ENCODE measurements at places on chromosomes 7 and 10.
A peak's percentile ranks its signal among the peaks of the same experiment; 100 is the strongest.

GRCh38 chr7:124275411-124275810 is 242.5 kb upstream of the TMEM229A start:
- no peak for DNase-seq

DNA sequence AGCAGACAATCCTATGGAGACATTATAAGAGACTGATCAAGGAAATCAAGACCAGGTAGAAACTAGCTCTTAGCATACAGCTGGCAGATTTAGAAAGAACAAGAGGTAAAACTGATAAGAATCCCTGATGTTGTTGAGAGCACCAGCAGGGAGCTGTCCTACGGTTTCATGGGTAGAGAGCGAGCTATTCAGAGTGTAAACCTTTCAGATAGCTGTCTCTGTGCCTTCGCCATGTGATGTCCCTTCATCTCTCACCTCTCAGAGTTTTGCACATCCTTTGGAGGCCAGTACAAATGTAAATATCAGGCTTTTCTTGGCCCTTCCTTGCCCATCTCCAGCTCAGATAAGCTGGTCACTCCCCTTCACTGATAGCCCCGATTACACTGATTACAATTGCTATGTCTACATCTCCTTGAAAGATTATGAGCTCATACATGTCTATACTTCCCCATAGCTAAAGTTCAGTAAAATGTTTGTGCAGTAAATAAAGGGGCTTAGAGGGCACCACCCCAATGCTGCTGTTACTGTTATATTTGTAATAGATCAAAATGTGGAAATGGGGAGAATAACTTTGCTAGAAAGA is 21.9 kb downstream of the THSD7A start:
- no peak for DNase-seq

DNA sequence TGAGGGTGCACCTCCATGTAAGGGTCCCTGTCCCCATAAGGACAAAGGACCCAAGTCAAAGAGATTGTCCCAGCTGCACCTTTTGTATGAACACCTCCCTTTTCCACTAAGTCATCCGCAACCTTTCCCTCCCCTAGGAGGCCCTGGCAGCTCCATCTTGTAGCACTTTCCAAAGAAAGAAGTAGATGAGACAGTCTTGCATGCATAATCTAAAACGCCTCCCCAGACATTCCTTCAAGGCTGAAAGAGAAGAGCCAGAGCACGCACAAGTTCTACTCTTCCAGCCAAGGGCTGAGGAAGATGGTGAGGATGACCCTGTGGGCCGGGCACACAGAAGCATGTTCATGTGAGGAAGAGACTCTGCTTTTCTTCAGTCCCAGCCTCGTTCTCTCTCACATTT is 194.4 kb downstream of the TNS3 start:
- DNase-seq = no peak

GRCh38 chr10:72056932-72057751 is 31.2 kb downstream of the SPOCK2 start:
- no peak for DNase-seq

DNA sequence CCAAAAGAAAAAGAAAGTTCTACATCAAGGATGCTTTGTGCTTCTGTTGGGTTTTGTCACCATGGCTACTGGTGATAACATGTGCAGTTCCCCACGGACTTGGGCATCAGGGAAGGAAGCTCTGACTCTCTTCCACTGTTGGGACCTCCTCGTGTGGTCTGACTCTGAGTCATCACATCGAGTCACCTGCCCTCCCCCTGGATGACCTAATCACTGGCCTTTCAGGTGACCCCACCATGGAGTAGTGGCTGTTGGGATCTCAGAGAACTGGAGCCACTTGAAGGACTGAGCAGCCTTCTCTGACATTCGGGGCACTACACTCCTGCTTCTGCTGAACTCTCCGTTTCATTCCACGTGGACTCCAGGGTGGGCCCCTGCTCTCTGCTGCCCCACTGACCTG is 60.8 kb upstream of the DOCK1 start:
- DNase-seq = peak; percentile 8

GRCh38 chr10:129755621-129756020 is 208.5 kb downstream of the EBF3 start:
- DNase-seq = no peak

GRCh38 chr10:45001381-45002148 is 842 bp downstream of the ZNF22 start:
- DNase-seq = no peak

DNA sequence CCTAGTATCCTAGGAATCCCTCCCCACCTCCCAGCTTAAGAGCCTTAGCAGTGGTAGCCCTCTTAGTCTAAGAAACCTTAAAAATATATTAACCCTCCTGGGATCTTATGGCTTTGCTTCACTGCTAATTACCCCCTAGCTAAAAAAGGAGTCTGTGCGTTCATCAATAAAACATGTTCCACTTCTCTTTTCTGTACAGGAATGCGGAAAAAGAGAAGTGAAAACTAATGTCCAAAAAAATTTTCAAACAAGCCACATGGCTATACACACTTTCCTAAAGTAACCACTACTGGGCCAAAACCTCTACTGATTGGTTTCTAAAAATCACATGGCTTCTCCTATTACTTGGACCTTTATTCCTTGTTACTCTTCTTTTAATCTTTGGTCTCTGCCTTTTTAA is 667.1 kb upstream of the LRRTM3 start:
- DNase-seq = no peak

GRCh38 chr7:44222074-44222473 is 21.3 kb downstream of the YKT6 start:
- DNase-seq = no peak

GRCh38 chr7:85405016-85405902 is 218.4 kb upstream of the SEMA3D start:
- no peak for DNase-seq

- no peak for DNase-seq
Observed at GRCh38 chr10:107168738-107169137, 4.2 kb upstream of the SORCS1 start.

DNA sequence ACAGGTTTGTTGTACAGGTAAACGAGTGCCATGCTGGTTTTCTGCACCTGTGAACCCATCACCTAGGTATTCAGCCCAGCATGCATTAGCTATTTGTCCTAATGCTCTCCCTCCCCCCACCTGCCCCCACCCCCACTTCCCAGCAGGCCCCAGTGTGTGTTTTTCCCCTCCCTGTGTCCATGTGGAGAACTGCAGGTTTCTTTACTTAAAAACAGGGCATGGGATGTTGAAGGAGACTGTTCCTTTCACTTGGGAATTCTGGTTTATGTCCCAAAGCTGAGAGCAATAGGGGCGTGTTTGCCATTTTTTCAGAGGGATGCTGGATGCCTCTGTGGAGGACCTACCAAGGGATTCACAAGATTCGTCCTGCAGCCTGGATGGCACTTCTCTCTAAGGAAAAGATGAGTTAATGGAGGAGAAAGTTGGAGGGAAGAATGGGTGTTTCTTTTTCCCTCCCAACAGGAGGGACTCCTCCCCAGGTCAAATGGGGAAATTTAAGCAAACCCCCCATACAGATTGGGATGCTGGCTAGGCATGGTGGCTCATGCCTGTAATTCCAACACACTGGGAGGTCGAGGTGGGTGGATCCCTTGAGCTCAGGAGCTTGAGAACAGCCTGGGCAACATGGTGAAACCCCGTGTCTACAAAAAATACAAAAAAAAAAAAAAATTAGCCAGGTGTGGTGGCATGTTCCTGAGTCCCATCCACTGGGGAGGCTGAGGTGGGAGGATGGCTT is 136.0 kb downstream of the GALNT17 start:
- no peak for DNase-seq

DNA sequence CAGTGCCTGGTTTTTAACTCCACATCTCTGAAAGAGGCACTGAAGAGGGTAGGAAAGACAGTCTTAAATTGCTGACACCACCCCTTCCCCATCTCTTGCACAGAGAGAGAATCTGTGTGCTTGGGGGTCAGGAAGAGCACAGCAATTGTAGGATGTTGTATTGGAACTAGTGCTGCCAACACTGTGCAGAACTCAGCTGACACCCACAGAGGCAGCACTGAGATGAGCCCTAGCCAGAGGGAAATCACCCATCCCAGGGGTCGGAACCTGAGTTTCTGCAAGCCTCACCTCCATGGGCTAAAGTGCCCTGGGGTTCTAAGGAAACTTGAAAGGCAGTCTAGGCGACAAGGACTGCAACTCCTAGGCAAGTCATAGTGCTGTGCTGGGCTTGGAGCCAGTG is 11.0 kb upstream of the TNKS2 start:
- DNase-seq = no peak

- DNase-seq = no peak
Observed at GRCh38 chr7:70726951-70727378, 405.0 kb upstream of the GALNT17 start.

DNA sequence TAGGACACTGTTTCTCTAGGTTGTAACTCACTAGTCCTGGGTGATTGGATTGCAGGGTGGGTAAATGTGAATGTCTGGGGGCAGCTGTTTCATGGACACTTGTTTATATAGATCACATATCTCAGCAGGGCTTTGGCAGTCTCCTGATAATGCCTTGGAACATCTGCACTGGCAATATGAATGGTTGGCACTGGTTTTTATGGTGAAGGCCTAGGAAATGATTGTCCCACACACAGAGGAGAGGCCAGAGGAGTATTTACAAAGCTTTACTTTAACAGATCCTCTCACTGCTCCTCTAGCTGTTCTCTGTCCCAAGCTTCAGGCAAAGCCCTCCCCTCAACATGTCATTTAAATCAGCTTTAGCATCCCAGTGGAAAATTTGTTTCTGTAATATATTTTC is 171.3 kb upstream of the STEAP4 start:
- no peak for DNase-seq

GRCh38 chr7:136517971-136518370 is 350.5 kb upstream of the CHRM2 start:
- no peak for DNase-seq

- DNase-seq = no peak
Observed at GRCh38 chr10:61081301-61081700, 137.3 kb upstream of the RHOBTB1 start.

DNA sequence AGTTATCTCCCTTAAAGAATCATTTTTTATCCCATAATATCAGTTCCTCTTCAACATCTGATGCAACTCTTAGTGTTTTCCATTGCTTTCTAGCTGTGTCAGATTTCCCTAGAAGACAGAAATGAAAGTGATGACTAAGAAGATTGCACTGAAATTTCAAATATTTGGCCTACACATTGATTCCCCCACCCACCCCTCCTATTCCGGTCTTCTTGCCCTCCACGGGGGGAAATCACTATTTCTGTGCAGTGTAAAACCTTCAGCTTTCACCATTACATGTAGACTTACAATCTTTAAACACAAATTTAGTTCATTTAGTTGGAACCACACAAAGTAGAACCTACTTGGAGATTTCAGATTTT is 63.7 kb upstream of the IL6 start:
- peak; percentile 55 for DNase-seq

DNA sequence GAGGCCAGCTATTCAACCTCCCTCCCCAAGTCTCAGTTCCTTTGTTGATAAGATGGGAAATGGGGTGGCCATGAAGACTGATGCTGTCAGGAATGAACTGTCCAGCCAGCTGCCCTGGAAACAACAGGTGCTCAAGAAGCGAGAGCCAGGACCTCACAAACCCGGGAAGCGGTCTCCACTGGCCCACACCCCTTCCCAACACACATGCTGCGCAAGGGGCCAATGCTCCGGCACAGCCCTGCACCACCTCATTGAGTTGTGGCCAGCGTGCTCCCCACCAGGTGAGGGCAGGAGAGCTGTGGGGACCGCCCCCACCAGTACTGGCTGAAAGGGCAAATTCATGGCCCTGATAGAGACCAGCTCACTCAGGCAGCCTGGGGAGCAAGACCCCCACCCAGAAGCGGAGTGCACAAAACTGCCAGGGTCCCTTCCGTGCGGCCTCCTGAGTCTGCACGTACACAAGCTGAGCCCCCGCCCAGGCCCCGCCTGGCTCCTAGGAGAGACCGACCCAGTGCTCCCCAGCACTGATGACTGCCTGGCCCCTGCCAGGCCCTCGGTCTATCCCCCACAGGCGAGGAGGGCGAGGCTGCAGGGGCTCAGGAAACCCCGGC is 216.6 kb downstream of the MAD1L1 start:
- no peak for DNase-seq

- DNase-seq = no peak
Observed at GRCh38 chr7:120110169-120110568, 162.8 kb upstream of the KCND2 start.

DNA sequence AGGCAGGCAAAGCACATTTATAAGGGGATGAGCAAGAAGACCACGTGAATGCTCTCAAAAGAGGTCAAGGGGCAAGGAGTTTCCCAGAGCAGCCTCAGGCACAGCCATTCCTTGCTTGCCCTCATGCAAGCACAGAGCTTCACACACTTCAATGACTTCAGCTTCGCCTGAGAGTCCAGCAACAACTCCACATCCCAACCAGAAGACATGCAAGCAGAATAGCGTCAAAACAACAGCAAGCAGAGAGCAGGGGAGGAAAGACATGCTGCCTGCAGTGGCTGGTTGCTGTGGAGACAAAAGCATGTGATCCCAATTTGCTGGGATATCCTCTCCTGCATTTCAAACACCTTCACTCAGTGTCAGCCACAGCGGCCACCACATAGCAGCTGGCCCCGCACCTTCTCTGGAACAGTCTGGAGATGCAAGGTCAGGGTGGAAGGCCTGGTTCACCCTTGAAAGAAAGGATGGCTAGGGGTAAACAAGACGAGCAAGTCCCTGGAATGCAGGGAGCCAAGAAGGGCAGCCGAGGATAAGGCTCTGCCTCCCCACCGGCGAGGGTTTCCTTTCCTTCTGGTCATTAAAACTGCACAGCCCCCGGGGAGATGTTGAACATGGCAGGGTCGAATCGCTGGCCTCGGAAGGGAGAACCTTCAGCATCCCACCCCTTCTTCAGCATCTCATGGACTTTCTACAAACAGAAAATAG is 60.2 kb upstream of the CAMK2B start:
- DNase-seq = no peak

GRCh38 chr7:30652698-30653641 is 29.3 kb downstream of the CRHR2 start:
- no peak for DNase-seq

- DNase-seq = no peak
Observed at GRCh38 chr10:69186524-69186923, 6.5 kb downstream of the SUPV3L1 start.

DNA sequence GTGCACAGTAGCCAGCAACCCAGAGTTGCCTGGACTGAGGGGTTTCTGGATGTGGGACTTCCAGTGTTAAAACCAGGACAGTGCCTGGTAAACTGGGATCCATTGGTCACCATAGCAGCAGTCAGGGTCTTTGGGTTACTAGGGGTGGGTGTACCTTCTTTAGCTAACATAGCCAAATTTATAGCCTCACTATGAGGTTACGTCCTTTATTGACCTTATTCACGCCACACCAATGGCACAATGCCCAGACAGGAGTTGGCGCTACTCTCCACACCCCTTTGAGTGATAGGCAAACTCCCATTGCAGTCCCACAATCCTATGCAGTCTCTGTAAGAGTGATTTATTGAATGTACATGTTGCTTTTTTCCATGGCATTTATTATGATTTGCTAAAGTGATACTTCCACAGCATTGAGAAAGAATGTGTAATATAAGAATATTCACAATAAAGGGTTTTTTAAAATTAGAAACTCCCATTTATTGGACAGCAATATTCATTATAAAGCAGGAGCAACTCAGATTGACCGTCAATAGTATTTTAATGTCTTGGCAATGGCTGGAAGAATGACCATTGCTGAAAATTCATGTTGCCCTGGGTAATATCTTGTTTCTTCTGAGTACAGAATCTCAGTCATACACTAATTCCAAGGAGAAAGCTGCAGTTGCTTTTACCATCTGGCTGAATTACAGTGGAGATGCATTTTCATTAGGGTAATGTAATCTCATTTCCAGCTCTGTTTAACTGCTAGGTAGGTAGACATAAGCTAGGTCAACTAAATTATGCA is 26.1 kb downstream of the IFIT5 start:
- DNase-seq = no peak

- no peak for DNase-seq
Observed at GRCh38 chr7:50314836-50315592, 10.5 kb downstream of the IKZF1 start.

- DNase-seq = peak; percentile 3
Observed at GRCh38 chr7:34453150-34453549, 204.9 kb upstream of the NPSR1 start.
